ENCODE measurements at places on chromosomes 5 and 9.

- DNase-seq = peak; percentile 52
Measured at GRCh38 chr9:22446589-22446949, at the start of gene DMRTA1. DMRTA1 (plus strand) TSS chr9:22446824; CDS start chr9:22447066, 242 bp downstream.

DNA sequence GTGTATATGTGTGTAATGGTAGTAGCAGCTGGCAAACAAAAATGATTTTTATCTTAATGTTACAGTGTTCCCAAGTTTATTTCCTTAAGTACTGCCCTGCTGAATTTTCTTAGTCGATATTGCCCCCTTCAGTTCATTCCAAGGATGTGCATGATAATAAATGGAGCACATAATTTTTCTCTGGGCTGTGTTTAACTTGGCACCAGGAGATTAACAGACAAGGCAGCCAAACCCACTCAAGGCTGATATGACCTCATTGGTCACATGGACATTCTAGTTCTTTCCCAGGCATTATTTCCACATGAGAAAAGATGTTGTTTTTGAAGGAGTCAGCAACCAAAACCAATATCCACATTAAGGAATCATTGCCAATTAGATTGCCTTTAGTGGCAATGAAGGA lies 61.8 kb downstream of the COX7C start:
- DNase-seq = peak; percentile 65

- no peak for DNase-seq
Measured at GRCh38 chr9:14301583-14302021, 12.3 kb downstream of the NFIB start.

DNA sequence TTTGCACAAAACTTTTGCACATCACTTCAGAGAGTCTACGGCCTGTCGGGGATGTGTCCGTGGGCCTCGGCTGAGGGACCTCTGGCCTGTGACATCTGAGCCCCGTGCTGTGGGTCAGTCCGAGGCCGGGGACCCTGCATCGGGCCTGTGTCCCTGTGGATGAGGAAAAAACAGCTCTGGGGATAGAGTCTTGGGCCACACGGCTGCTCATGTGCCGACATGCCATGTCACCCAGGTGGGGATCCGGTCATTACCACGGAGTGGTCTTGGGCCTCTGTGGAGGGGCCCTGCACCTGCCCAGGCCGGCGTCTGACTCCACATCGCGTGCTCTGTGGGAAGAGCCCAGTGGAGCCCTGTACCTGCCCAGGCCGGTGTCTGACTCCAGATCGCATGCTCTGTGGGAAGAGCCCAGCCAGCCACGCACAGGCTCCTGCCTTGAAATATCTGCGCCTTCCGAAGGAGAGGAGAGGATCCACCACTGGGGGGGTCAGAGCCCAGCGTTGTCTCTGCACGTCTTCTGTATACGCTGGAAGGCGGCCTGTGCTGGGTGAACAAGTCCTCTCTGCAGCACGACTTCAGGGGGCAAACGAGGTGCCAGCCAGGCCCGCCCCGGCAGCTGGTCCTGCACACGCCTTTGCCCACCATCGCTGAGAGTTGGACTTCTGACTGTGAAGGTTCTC lies 27.5 kb upstream of the IRX4 start:
- DNase-seq = no peak

GRCh38 chr9:78967596-78968217 lies 604.1 kb upstream of the TLE4 start:
- DNase-seq = peak; percentile 29

DNA sequence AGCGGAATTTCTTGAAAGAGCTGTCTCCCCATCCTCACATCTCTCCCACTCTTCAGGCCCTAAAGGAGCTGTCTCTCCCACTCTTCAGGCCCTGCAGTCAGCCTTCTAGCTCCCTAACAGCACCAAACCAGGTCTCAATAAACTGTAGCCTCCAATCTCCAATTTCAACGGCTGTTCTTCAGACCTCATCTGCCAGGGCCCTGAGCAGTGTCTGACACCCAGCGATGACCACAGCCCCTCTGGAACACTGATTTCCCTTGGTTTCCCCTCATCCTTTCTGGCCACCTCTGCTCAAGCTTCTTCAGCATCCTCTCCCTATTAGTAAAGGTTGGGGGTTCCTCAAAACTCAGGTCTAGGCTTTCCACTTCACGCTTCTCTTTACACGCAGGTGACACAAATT lies 1.6 kb upstream of the P4HA2 start:
- DNase-seq = no peak

- no peak for DNase-seq
Measured at GRCh38 chr5:115685490-115685889, 59.7 kb upstream of the TMED7 start.

DNA sequence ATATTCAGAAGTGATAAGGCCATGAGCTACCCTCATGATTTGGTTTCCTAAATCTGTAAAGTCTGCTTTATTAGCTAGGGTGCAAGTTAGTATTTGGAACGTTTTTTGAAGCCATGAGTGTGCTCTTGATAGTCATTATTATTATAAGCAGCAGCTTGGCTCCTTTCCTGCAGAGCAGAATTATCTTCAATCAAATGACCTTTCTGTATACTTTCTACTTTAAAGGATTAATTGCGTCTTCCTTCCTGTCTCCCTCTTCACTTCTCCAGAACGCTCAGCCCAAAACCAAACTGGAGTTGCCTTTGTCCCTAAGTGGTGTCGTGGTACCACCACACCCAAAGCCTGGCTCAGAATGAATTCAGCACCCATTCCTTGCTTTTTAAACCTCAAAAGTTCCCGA lies 211.3 kb downstream of the ARHGAP26 start:
- DNase-seq = no peak

DNA sequence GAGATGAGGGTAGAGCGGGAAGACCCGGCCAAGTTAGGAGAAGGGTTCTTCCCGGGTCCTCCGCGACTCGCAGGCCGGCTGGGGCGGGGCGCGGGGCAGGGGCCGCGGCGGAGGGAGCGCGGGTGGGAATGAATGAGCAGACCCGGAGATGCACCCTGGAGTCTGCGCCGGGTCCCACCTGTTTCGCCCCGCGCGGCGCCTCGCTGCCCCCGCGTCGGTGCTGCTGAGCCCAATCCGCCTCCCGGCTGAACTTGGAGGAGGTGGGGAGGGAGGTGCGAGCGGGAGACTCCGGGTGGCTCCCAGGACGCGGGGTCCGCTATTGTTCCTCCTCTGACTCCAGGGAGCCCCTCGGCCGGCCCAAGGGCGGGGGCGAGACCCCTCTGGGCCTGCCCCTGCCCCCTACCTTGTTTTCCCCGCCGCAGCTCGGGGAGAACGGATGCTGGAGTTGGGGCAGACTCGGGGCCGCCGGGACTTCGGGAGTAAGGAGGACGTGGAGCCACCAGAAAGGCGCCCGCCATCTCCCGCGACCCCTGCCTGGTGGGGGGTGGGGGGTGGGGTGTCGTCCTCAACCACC lies 659 bp downstream of the RAI14 start:
- DNase-seq = no peak

GRCh38 chr9:100686420-100686819 lies 108.5 kb downstream of the CAVIN4 start:
- no peak for DNase-seq

DNA sequence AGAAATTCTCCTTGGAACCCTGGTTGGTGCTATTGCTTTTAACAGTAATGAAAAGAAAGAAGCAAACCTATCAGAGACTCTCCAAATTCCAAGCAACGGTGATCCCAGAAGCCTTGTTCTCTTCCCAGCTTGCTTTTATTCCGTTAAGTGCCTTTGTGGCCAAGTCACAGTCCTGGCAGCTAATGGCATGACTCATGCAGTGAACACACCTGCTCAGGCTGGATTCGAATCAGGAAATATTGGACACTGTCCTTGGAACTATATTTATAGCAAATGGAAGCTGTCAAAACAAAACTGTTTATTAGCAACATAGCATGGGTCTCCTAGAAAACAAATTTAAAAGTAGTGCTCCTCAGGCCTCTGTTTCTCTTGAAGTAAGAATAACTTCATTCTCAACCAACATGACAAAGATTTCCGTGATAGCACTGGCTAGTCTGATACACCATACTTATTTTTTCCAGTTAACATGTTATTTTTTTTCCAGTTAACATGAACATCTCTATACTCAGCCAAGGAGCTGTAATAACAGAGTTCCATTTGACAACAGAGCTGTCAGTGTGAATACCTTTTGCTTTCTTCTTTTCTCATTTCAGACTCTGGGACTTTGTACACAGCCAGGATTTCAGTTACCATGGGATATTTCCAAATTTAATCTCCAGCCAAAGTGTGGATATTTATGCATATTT lies 502.4 kb downstream of the GADD45G start:
- peak; percentile 57 for DNase-seq

DNA sequence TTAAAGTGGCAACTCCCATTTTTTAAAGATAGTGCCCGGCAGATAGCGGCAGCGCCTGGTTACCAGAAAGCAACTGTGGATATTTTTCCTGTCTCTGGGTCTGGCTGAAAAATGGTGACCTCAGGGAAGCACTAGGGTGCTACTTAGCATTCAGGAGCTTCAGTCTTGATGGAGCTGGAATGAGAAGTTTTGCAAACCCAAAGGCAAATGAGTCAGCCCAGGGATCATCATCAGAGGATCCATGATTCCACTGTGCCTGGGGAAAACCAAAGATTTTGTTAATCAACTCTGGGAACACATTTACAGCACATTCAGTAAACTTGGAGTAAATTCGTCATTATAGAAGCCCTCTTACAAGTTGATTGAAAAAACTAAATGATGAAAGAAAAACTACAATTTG lies 26.7 kb downstream of the F2R start:
- DNase-seq = peak; percentile 60

- DNase-seq = no peak
Measured at GRCh38 chr5:141608046-141608445, 10.8 kb downstream of the DIAPH1 start.

DNA sequence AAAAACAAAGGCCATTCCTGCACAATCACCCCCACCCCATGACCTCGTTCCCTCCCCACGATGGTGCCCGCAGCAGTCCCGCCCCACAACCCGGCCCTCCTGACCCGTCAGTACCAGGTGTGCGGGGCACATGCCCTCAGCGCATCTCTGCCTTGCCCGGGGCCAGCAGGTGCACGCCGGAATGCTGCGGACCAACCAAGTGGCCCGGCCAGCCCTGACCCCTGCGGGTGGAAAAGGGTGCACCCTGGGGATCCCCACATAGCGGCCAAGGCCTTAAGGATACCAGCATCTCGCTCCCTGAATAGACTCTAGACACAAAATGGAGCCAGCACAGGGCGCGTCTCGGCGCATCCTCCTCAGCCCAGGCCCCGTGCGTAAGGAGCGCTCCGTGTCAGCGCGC lies 6.0 kb downstream of the SFXN1 start:
- DNase-seq = no peak

GRCh38 chr5:172640822-172641358 lies at the start of gene NEURL1B:
NEURL1B (plus strand) TSS chr5:172641263; CDS start chr5:172641407, 144 bp downstream.
- peak; percentile 54 for DNase-seq

DNA sequence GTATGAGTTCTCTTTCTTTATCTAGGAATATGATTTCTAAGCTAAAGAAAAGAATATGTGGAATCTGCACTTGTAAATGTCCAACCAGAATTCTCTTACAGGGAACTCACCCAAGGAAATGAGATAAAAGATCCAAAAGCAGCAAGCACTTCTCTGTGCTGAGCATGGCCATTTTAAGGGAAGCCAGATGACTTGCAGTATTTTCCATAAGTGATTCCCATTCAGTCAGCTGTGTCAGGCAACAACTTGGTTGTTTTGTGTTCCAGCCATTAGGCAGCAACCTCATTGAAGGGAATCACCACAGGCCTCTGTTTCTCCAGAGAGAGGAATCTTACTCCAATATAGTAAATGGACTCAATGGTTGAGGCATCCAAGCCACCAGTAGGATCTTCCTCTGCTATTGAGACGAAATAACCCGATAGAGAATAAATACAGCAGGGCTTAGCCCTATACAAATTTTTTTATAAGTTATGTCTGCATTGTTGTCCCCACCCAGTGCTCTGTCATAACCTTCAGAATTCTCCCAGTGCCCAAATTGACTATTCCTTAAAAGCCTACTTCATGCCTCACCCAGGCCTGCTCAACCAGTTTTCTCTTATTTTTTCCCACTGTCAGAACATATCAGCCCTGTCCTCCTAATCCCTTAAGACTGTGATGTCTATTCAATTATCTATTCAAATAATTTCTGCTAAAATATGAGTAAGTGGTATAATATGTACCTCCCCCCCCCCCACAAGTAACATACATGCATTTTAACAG lies 236.6 kb downstream of the PJA2 start:
- DNase-seq = no peak

DNA sequence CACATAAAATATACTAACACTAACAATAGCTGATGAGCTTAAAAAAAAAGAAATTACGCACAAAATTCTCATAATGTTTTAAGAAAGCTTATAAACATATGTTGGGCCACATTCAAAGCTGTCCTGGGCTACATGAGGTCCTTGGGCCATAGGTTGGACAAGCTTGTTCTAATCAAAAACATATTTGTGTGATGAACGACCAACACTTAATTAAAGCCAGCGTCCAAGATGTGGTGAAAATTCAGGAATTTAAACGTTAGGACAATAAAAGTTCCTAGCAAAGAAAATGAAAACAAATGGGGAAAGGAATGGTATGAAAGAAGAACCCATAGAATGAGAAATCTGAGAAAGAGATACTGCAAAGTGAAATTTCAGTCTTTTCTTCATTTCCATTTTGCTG lies 429.6 kb upstream of the DMAC1 start:
- DNase-seq = peak; percentile 56

DNA sequence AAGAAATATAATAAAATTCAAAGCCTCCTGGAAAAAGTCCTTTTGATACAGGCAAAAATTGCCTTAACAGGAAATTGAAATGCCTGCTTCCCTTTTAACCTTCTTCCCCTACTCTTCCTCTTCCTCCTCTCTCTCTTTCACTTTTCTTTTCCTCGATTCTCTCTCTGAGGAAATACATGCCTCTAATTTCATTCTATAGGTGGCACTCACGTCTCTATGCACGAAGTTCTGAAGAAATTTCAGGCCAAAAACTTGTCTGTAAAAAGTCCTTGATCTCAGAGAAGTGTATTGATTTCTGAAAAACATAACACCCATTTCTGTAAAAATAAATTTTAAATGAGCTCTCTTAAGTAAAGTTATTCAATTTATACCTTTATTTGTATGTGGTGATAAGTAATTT lies 371.7 kb upstream of the IRX4 start:
- no peak for DNase-seq

DNA sequence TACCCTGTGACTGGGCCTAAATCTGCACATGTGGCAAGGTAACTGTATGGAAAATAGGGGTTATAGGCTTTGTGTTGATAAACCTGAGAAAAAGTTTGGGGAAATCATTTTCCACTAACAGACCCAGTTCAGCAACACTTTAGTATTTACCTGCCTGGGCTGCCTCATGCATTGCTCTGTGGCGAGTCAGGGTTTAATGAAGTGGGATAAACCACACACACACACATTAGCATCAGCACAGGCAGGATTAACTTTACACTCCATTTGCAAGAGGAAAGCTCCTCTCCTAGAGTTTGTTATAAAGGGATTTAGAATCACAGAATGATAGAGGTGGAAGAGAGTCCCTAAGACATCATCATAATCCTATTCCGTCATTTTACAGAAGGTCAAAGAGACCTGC lies 20.0 kb upstream of the ZCCHC7 start:
- no peak for DNase-seq

DNA sequence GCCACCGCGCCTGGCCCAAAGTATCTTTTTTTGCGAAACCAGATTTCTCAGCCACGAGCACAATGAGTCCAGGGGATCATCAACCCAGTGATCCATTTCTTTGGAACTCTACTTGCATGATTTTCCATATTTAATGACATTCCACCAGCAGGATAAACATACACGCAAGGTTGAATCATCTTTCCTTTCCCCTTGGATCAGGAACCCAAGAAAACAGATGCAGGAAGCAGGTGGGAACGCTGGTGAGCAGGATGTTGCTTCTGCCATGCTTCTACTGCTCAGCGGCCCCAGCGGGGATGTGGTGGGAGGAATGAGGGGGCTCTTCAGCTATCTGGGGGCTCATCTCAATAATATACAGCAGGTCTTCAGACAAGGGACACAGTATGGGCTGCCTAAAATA lies 118.2 kb downstream of the SEC61B start:
- peak; percentile 36 for DNase-seq
